ENCODE measurements at places on chromosomes 12 and 14.

- DNase-seq: no peak
Observed at GRCh38 chr12:124861492-124861891, 2.2 kb downstream of the SCARB1 start.

DNA sequence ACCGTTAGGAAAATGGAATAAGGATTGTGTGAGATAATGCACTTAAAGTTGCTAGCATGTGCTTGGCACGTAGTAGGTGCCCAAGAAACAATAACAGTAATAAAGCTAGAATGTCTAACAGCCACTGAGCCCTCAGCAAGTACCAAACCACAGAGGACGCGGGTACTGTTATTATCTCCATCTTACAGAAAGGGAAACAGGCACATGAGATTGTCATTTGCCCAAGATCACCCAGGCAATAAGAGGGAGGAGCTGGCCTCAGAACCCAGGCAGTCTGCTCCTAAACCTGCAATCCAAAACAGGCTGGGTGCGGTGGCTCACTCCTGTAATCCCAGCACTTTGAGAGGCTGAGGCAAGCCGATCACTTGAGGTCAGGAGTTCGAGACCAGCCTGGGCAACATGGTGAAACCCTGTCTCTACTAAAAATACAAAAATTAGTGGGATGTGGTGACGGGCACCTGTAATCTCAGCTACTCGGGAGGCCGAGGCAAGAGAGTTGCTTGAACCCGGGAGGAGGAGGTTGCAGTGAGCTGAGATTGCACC, 5.1 kb upstream of the SDS start:
- DNase-seq: no peak

DNA sequence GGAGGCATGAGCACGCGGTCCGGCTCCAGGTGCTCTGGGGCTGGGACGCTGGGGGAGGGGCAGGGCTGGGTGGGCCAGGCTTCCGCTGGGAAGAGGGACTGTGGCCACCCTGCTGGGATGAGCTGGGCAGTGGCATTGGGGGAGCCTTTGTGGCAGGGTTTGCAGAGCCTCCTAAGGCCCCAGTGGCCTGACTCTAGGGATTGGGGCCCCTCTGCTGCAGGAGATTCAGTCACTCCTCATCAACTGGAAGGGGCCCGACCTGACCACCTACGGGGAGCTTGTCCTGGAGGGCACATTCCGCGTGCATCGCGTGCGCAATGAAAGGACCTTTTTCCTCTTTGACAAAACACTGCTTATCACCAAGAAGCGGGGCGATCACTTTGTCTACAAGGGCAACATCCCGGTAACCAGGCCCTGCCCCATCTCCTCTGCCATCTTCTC, 26.9 kb downstream of the PLEKHG3 start:
- no peak for DNase-seq

DNA sequence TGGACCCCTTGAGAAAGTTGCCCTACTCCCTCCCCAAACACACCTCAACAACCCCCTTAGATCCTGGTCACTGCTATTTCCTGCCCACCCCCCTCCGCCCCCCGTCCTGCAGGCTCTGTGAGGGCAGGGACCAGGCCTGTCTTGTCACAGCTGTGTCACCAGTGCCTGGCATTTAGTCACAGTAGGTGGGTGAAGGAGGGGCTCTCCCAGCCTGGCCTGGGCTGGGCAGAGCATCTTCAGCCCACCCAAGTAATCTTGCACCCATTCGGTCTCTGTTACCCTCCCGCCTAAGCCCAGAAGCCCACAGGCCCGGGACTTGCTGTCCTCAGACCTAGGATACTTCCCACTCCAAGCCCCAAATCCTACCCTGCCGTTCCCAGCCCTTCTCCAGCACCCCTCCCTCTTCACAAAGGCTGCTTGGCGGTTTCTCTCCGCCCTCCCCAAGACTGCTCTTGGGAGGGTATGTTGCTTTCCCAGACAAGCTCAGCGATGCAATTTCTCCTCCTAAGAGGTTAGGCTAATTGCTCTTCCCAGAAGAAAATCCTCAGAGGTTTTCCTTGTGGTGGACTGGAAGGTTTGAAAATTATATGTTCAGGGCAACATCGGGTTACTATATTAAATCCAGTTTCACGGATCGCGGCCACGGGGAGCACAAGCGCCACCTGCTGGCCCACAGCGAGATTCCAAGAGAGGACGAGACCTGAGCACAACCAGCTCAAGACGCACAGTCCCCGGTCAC, 50.8 kb upstream of the ZFP36L1 start:
- peak; percentile 83 for DNase-seq

GRCh38 chr12:76852106-76852505, 26.7 kb downstream of the CSRP2 start:
- no peak for DNase-seq

- no peak for DNase-seq
Observed at GRCh38 chr14:104435147-104436046, 144.2 kb upstream of the C14orf180 start.

GRCh38 chr14:27338012-27338411, 740.2 kb upstream of the NOVA1 start:
- no peak for DNase-seq

DNA sequence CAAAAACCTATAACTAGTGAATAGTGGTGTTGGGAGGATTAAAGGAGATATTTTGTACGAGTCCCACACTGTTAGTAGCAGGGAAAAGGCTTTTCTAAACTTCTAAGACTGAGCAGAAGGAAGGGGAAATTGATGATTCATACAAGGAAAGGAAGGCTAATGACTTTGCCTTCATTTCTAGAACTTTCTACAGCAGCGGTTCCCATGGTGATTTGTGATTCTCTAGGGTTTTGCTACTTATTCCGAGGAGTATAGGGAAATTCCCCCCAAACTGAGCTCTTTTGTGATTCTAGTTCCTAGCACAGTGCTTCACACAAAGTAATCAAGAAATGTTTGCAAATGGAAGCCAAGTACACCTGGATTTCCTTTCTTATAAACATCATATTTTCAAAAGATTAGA, 23.8 kb upstream of the PWP1 start:
- DNase-seq: peak; percentile 30

DNA sequence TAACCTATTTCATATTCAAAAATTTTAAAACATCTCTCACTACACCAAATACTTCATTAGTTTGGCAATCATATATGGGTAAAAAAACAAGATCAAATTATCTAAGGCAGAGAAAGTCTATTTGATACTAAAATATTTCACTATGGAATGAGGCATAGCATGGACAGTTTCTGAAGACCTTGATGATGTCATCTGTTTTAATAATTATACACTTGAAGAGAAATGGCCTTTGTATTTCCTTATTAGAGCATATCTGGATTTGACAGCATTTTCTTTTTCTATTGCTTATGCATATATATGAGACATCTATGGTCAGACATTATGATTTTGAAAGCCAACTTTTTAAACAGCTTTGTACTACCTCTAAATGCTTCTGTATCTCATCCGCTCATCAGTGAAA, 88.6 kb downstream of the DDHD1 start:
- DNase-seq: no peak

DNA sequence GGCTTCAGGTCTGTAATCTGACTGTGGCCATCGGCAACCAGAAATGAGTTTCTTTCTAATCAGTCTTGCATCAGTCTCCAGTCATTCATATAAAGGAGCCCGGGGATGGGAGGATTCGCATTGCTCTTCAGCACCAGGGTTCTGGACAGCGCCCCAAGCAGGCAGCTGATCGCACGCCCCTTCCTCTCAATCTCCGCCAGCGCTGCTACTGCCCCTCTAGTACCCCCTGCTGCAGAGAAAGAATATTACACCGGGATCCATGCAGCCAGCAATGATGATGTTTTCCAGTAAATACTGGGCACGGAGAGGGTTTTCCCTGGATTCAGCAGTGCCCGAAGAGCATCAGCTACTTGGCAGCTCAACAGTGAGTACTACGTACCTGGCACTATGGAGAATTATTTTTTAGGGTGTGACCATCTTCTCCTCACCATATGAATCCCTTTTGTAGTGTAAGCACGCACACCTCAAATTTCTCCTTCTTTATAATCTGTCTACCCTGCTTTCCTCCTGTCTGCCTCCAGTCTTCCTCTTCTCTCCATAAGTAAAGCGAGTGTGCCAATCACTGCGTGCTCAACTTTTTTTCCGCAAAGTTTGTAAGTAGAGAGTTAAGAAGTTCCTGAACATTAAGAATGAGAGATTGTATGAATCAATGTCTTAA, at the start of gene TPH2:
TSS of gene TPH2 (plus strand) at position 118 of the 658 bp plus-strand sequence. CDS start at position 260, 142 bp downstream.
- peak; percentile 44 for DNase-seq

GRCh38 chr12:67151886-67152285, 117.3 kb upstream of the CAND1 start:
- DNase-seq: no peak

GRCh38 chr12:122855928-122856831, 20.9 kb downstream of the HIP1R start:
- no peak for DNase-seq

DNA sequence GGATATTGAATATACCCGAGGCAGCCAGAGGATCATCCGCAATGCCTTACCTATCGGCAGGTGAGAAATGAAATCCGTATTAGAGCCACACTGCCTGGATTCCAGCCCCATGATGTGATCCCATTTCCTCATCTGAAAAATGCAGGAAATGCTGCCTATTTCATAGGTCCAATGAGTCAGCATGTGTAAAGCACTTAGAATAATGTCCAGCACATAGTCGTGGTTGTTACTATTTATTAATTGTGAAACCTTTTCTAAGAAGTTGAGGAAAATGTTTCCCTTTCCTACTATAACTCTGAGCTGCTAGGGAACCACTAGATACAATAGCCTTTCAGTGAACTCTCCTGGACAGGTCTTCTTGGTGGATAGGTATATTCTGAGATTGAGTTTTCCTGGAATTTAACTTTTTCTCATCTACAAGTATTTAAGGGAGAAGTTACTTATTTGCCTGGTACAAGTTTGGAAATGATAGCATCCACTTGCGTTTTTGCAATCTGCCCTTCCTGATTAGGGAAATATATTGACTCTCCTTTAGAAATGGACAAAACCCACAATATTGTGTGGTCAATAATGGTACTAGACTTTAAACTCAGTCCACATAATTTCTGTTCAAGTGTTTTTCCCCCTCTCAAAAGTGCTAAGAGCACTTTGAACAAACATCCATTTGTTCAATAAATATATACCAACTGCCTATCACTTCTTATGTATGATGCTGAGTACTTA, 12.2 kb downstream of the POLR3B start:
- DNase-seq: no peak

- DNase-seq: peak; percentile 77
Observed at GRCh38 chr12:113247123-113248050, 26.1 kb downstream of the TPCN1 start.

DNA sequence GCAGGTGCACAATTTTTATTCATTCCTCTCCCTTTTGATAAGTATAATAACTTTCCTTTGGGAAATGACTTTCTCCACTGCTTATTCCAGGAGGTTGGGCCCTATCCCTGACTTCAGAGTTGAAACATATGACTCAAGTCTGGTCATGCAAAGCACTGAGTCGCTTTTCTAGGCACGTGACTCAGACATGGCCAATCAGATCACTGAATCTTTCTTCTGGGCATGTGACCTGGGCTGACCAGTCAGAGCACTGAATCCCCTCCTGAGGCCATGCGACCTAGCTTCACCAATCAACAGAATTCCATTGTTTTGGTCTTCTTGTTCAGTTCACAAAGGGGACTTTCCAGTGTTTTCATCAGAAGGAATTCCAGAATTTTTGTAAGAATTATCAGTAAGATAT, 377.1 kb upstream of the KITLG start:
- DNase-seq: no peak

DNA sequence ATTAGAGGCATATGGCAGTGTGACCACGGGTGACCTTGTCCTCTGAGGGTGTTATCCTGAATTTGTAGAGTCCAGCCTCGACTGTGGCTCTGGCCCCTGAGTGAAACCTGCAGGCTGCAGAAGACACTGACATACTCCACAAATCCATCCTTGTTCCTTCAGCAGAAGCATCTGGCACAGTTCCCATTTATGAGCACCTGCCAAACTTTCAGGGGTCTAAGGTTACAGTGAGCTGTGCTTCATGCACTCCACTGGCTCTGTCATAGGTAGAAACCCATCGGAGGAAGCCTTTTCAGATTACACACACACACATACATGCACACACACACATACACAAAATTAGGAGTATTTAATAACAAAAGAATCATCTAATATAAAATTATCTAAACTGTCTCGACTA, 13.6 kb upstream of the NUAK1 start:
- no peak for DNase-seq

- no peak for DNase-seq
Observed at GRCh38 chr14:95696741-95697140, 10.5 kb downstream of the TCL1B start.

- DNase-seq: no peak
Observed at GRCh38 chr14:89349171-89350008, 67.6 kb downstream of the FOXN3 start.

DNA sequence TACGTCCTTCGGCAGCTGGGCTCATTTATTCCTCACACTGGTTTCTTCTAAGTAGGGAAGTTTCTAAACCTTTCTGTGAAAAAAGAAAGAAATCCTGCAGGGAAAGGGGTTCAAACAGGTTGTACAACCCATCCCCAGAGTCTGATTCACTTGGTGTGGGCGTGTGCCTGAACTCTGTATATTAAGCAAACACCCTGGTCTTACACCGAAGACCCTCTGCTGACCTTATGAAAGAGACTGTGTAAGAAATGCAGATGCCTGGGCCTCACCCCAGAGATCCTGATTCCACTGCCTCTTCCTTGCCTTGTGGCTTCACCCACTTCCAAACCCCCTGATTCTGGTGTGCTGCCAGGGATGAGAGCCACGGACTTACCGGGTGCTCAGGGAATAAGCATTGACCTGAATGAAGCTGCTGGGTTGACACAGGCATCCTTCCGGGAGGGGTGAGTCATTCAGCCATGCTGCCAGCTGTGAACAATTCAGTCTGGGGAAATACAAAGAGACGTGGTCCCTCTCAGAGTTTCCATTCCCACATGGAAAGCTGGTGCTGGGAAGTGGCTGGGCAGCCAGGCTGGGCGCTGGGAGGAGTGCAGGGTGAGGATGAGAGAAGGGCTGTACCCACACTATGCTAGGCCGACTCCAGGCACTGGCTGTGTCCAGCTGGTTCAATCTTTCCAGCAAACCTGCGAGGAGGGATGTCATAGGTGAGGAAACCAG, 26.5 kb upstream of the ACTN1 start:
- DNase-seq: peak; percentile 67

DNA sequence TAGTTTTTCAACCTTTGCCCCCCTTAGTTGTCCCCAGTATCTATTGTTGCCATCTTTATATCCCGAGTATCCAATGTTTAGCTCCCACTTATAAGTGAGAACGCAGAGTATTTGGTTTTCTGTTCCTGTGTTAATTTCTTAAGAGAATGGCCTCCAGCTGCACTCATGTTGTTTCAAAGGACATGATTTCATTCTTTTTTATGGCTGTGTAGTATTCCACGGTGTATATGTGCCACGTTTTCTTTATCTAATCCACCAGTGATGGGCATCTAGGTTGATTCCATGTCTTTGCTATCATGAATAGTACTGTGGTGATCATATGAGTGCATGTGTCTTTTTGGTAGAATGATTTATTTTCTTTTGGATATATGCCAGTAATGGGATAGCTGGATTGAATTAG, 72.0 kb downstream of the GCH1 start:
- no peak for DNase-seq

DNA sequence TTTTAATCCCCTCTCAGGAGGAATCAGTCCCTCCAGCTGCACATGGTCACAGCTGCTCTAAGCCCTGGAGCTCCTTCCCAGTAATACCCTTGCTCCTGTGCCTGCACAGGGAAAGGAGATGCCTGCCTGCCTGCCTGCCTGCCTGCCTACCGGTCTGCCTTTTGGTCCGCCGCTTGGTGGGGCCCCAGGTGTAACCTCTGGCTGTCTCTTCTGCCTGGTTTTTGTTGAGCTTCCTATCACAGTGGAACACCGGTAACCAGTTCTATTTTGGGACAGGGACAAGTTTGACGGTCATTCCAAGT, 99.8 kb downstream of the DAD1 start:
- DNase-seq: no peak

- DNase-seq: no peak
Observed at GRCh38 chr14:87643005-87643404, 350.0 kb downstream of the GALC start.

- DNase-seq: peak; percentile 14
Observed at GRCh38 chr12:62618319-62618718, 151.7 kb downstream of the MON2 start.
